ENCODE measurements at places on chromosomes 16 and 17.

GRCh38 chr17:55845385-55845784 lies 94.5 kb downstream of the PCTP start:
- no peak for DNase-seq

GRCh38 chr17:15267996-15268395 lies 2.9 kb upstream of the PMP22 start:
- DNase-seq = no peak

GRCh38 chr16:28511031-28511430 lies 4.4 kb upstream of the IL27 start:
- DNase-seq = no peak

DNA sequence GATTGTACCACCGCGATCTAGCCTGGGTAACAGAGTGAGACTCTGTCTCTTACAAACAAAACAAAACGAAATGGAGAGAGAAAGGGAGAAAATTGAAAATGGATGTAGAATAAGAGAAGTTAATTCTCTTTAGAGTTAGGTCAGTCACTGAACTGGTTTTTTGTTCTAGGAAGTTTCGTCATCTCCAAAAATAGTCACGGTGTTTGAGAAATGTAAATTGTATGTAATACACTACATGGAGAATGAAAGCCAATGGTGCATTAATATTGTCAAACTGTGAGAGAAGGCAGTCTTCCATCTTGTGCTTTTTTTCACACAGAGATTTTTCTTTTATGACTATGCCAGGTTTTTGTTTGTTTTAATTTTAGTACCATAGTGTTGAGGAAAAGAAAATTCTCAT lies 145.9 kb downstream of the BCAS3 start:
- DNase-seq = no peak

GRCh38 chr17:5581655-5582054 lies 2.7 kb downstream of the NLRP1 start:
- no peak for DNase-seq

DNA sequence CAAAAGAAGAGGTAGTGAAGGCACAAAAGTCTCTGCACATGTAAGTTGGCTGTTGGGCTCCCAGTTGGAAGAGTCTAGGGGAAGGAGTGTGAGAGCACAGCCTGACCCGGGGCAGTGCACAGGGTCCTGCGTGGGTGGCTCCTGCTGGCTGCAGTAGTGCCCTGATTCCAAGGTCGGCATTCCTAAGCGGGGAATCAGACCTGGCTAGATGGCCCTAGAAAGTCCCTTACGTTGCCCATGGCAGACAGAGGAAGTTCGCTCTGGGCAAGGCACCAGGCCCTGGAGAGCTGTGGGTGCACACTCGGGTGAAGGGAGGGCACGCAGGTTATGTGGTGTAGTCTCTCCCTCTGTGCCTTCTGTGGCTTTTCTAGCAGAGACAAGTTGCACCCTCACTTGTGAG lies 22.8 kb upstream of the SLC5A11 start:
- DNase-seq = no peak

GRCh38 chr17:14304773-14305517 lies 4.1 kb downstream of the HS3ST3B1 start:
- DNase-seq = no peak

DNA sequence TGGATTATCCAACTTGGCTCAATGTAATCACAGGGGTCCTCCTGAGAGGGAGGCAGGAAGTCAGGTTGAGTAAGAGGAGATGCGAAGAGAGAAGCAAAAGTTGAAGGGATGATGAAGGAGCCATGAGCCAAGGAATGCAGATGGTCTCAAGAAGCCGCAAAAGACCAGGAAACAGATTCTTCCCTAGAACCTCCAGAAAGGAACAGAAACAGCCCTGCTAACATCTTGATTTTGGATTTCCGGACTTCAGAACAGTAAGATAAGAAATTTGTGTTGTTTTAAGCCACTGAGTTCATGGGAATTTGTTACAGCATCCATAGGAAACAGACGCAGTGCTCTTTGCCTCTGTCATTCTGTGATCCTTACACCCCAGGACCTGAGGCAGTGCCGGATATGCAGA lies 26.8 kb downstream of the CMTR2 start:
- no peak for DNase-seq
